Globus pallidus (tissue), 1 donor: ENCODE measurements at places on chromosomes 13 and 19.

GRCh38 chr13:79905018-79905417 lies 424.1 kb downstream of the NDFIP2 start:
- DNase-seq: no peak

DNA sequence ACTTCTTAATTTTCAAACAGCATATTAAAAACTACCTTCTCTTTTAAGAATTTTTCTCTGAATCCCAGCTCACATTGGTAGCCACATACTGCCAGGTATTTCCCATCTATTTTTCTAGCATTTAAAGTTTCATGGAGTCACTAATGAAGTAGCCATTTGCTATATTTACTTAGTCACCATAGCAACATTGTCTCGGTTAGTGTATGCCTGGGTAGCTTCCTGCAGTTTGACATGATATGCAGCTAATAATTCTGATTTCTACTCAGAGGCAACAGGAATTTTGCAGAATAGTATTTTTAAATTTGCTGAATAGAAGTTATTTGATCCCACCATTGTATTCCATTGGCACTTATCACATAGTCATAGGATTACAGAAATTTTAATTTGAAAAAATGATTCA lies 30.9 kb upstream of the KCTD4 start:
- DNase-seq: no peak

DNA sequence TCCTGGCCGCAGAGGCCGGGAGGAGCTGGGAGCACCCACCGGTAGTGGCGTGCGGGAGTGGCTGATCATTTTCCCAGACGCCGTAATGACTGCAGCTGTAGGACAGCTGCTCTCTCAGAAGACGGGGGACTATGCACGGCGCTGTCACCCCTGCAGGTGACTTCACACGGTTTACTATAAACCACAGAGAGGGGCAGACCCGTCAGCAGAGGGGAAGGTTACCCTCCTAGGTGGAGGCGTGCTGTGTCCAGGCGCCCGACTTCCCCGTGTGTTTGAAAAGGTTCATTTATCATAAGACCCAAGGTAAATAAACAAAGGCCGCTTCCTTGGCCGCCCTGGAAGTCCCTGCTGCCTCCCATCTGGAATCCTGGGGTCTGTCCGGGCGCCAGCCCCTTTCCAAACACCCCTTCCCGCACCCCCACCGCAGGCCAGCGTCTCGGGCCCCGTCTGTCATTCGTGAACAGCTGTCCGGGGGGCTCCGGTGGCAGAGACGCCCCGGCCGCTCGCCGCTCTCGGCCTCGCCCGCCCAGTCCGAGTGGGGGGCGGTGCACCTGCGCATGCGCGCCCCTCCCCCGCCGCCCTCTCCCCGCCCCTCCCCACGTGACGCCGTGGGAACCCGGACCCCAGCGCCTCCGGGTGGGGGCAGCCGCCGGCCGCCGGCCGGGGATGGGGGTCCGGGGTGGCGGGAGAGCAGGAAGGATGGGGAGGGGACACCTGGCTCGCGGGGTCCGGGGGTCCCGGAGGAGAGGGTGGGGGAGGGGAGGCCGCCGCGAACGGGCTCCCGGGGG lies 915 bp downstream of the SHC2 start:
- DNase-seq: peak; percentile 62

- DNase-seq: no peak
Observed at GRCh38 chr19:9570255-9570654, 14.0 kb downstream of the ZNF121 start.

DNA sequence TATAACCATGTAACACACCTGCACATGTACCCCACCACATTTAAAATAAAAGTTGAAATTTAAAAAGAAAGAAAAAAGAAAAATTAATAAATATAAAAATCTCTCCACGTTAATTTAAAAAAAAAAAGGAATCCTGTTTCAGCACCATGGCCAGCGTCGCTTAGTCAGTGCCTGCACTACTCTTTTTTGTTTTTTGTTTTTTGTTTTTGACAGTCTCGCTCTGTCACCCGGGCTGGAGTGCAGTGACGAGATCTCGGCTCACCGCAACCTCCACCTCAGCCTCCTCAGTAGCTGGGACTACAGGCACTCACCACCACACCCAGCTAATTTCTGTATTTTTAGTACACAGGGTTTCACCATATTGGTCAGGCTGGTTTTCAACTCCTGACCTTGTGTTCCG lies 835.9 kb downstream of the UQCRFS1 start:
- no peak for DNase-seq

- DNase-seq: no peak
Observed at GRCh38 chr19:57434386-57435061, 601 bp upstream of the ZNF749 start.

DNA sequence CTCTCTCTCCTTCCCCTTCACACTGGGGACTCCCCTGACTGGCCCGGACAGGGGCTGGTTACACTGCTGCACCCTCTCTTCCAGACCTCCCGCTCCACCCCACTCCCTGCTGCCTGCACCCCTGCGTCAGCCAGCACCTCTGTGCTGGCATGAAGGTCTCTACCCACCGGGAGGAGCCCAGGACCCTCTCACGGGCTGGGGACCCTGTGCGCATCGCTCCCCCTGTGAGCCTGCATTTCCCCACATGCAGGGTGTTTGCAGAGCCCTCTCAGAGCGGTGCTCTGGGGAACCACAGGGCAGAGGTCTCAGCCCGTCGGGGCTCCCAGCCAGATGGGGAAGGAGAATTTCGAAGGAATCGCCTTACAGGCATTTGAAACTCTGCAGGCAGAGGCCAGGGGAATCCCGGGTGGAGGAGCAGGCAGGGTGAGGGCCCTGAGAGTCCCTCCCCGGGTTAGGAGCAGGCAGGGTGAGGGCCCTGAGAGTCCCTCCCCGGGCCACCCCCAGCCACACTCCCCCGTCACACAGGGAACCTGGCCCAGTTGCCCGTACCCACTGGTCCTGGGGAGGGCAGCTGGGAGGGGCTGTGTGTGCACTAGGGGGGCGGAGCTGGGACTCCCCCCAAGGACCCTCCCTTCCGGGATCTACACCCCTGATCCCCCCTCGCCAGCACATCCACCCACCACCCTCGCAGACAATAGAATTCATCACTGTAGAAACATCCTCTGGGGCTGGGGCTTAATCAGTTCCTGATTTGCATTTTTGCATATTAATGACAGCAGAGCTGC lies 16.3 kb upstream of the TCF3 start:
- no peak for DNase-seq

- DNase-seq: no peak
Observed at GRCh38 chr19:29923653-29924052, 18.4 kb upstream of the URI1 start.
